RKO (cell line): ENCODE measurements at places on chromosomes 2 and 18.

GRCh38 chr18:76953583-76954233 lies 131.4 kb downstream of the ZNF236 start:
- no peak for DNase-seq

GRCh38 chr2:162327134-162327769 lies 8.8 kb upstream of the IFIH1 start:
- DNase-seq: no peak

GRCh38 chr18:11260961-11261461 lies 111.6 kb upstream of the PIEZO2 start:
- no peak for DNase-seq

GRCh38 chr2:10285556-10286198 lies 17.0 kb upstream of the HPCAL1 start:
- DNase-seq: no peak

DNA sequence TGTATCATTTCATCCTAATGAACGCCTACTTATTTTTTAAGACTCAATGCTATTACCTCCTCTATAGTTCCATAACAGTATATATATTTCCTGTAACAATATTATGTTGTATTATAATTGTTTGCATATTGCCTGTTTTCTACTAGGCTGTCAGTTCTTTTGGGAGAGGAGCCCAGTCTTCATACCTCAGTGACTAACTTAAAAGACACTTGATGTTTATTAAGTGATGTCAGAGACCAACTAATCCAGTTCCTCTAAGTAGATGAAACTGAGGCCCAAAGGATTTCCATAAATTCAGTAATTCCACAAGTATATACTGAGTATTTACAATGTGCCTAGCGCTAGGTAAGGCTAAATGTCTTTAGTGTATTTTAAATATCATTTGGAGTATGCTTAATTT lies 48.9 kb upstream of the AAK1 start:
- DNase-seq: no peak

DNA sequence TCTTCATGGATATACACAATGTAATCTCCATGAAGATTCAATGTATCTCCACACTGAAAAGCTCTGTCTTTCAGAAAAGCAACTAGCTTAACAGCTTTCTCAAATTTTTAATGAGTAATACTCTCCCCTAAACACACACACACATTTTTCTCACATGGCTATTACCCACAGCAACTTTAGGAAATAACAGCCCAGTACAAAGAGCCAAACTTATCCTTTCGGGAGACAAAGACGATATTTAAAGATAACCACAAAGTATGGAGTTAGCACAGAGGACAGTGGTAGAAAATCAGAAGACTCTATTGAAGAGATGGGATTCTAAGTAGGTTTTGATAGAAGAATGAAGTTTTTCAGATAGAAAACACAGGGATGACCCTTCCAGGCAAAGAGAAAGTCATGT lies 394.9 kb upstream of the TRIB2 start:
- DNase-seq: no peak

- no peak for DNase-seq
Observed at GRCh38 chr2:24174851-24175277, at the start of gene FAM228A. TSS of gene FAM228A (plus strand) at chr2:24175053. CDS start at chr2:24175481, 428 bp downstream.

GRCh38 chr2:15765211-15765610 lies 173.5 kb downstream of the DDX1 start:
- no peak for DNase-seq
